ENCODE measurements at places on chromosomes 1 and 21.
A peak's percentile ranks its signal among the peaks of the same experiment; 100 is the strongest.

DNA sequence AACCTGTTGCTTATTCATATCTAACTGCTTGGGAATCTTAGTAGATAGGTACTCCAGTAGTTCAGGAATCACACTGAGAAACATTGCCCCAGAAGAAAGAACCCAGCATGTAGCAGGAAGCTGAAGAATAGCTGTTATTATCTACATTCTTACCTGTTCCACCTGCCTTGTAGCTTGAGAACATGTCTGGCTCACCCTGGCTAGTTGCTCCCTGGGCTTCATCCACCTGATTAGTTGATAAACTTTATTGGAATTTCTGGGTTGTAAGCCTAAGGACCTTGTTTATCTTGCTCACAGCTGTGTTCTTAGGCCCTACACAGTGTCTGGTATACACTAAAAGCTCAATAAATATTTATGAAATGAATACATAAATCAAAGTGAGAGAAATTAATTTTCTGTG is 106.3 kb upstream of the DMRTA2 start:
- DNase-seq, result no peak

DNA sequence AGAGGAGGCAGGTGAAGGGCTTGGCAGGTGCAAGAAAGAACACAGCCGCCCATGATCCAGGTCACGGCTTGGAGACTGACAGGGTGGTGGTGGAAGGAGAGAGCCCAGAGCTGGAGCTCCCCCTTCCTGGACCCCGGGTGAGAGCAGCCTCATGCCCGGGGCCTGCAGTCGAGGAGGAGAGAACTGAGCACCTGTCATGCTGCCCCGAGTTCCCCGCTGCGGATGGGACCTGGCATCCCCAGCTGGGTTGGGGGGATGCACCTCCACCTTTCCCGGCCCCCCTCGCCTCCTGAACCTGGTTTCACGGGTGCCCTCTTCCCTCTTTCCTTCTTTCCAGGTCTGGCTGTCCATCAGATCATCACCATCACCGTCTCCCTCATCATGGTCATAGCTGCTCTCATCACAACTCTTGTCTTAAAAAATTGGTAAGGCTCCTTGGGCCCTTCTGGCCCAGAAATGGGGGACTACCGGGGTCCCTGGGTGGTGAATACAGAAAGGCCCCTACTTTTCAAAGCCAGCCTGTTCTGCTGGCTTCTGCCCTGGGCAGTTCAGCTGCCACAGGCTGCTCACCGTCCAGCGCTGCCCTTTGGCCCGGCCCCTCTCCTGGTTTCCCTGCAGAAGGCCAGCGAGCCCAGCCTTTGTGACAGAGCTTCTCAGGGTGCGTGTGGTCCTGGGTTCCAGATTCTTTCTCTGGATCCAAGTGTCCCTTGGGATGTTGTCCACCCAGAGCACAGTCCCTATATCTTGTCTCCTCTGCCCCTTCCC is 115.3 kb downstream of the AJAP1 start:
- DNase-seq, result no peak

DNA sequence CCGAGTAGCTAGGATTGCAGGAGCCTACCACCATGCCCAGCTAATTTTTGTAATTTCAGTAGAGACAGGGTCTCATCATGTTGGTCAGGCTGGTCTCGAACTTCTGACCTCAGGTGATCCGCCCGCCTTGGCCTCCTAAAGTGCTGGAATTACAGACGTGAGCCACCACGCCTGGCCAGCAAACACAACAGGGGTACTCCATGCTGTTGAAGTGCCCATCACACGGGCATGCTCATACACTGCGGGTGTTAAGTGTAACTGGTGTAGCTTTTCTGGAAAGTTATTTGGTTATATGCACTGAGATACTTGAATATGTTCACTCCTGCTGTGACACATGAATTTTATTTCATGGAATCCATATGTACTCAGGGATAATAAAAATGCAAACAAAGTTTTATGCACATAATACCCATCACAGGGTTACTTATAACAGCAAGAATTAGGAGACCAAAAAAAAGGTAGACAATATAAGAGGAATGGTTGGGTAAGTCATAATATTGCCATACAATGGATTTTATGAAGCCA is 9.2 kb downstream of the SRSF4 start:
- DNase-seq, result no peak

DNA sequence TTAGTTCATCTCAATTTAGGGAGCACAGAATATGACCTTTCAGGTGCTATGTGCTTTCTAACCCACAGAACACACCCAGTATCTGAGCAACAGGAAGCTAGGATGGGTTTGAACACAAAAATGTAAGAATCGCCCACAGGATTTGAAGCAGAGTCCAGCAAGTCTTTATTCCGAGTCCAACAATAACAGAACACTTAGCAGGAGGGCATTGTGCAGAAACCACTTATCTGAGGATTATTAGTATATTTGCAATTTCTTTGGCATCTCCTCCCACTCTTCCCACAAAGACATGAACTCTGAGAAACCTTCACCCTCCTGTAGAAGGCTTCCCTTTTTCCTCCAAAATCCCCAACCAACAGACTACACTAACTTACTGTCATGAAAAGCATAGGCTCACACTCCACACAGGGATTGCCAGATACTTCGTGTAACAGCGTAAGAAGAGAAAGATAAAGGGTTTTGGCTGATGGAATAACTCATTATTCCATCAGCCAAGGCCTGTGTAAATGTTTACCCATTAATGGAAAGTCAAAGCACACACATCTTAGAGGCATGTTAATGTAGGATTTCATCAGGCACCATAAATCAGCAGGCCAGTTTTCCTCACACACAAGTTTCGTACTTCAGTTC is 16.1 kb downstream of the SIPA1L2 start:
- peak; percentile 19 for DNase-seq

DNA sequence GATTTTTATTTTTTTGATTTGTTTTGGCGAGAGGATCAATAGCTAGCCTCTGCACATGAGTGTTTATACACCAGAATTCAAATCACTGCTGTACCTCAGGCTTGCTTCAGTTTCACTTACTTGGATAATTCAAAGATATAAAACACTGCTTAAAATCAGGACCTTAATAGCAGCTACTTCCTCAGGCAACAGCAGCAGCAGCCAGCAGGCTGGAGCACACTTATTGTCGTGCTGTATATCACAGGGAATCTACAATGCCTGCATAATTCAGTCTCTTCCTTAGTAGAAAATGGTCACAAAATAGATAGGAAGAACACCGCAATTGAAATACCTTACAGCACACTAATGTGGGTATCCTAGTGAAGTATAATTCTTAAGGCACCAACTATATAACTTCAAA is 497.3 kb downstream of the NEGR1 start:
- no peak for DNase-seq

DNA sequence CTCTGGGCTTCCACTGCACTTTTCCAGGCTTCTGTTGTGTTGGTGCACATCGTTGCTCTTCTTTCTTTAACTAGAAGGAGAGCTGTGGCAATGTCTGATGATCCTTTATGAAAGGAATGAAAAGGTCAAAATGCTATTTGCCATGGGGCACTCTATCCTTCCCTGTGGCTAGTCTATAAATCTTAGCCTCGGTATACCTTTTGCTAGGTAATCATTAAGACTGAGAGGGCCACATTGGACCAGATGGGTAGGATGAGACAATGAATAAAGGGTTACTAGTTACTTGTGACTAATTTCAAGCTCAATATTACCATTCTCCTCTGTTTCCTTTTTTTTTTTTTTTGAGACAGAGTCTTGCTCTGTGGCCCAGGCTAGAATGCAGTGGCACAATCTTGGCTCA is 89.4 kb upstream of the C1orf87 start:
- no peak for DNase-seq

DNA sequence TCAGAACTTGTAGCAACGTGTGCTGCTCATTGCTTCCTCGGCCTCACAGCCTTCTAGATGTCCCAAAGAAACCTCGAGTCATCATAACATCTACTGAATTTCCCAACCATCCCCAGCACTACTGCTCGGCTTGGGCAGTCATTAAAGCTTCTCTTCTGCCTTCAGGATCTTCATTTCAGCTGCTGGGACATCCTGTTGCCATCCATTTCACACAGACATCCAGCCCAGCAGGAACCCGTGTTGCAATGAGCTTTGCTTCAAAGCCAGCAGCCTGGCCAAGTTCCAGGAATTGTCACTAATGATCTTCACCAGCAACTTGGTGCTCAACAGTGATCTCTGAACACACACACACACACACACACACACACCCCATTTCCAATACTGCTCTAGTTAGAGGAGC is 18.5 kb downstream of the WLS start:
- DNase-seq, result no peak

DNA sequence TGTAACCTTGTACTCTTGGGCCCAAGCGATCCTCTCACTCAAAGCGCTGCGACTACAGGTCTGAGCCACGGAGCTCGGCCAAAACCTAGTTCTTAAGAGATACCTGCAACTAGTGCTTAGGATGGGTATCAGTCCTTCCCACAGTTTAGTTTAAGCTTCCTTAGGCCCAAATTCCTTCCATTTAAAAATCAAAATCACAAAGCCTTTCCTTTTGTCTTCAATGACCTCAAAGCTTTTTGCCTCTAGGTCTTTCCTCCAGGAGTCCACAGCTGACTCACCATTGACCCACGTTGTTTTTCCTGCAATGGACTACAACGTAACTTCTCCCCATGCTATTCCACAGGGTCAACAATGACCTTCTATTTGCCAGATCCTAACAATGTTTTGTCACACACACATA is 64.0 kb downstream of the APP start:
- no peak for DNase-seq

GRCh38 chr1:2906085-2906484 is 104.6 kb upstream of the TTC34 start:
- no peak for DNase-seq

DNA sequence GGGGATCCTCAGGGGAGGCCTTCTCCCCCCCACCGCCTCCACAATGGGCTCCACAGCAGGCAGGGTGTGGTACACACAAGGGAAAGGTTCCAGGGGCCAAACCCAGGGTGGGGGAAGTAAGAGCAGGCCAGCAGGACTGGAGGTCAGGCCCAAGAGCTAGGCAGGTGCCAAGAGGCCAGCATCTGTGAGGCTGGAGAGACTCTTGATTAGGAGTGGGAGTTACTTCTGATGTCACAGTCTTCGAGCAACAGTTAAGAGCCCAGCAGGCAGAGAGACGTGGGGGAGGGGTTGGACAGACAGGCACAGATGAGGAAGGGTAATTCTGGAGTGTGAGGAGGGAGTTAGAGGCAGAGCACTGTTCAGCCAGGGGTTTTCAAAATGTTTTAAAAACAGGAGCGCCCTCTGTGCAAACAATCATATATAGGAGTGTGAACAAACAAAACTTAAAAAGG is 55.8 kb downstream of the SLC9A1 start:
- peak; percentile 59 for DNase-seq

- no peak for DNase-seq
Observed at GRCh38 chr1:51000651-51001050, 30.6 kb downstream of the CDKN2C start.

DNA sequence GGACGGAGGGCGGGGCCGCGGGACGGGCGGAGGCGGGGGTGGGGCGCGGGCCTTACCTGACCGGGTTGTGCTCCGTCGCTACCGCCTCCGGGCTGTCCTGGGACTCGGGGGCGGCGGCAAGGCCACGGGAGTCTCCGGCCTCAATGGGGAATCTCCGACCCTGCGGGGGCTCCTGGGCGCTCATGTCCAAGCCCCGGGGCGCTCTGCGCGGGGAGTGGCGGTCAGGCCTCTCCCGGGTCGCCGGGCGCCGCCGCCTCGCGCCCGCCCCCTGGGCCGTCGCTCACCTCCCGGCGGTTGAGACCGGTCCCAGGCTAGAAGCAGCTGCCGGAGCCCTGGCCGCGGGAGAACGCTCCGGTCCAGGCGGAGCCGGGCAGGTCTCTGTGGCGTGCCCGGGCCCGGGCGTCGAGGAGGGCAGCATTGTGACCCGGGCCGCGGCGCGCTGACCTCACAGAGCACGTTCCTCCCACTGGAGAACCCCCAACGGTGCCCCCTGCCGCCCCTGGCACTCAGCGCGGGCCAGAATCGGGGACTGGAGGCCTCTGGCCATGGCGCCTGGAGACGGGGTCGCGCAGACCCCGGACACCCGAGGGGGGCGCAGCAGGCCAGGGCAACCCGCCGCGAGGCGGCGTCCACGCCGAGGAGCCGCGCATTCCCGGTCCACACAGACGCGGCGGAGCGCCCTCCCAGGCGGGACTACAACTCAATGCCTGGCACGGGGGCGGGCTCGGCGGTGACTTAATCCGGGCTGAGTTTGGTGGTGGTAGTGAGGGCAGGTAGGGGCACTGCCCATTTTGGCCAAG is 411 bp downstream of the FAM229A start:
- peak; percentile 82 for DNase-seq

GRCh38 chr1:180636138-180636537 is 4.3 kb downstream of the XPR1 start:
- no peak for DNase-seq

- no peak for DNase-seq
Observed at GRCh38 chr1:193342811-193343210, 156.4 kb upstream of the B3GALT2 start.

GRCh38 chr1:22552021-22552420 is 11.3 kb upstream of the EPHA8 start:
- no peak for DNase-seq

- no peak for DNase-seq
Observed at GRCh38 chr1:173332026-173332425, 124.9 kb upstream of the TNFSF4 start.

GRCh38 chr1:48677306-48678287 is 99.1 kb downstream of the BEND5 start:
- DNase-seq, result peak; percentile 53

DNA sequence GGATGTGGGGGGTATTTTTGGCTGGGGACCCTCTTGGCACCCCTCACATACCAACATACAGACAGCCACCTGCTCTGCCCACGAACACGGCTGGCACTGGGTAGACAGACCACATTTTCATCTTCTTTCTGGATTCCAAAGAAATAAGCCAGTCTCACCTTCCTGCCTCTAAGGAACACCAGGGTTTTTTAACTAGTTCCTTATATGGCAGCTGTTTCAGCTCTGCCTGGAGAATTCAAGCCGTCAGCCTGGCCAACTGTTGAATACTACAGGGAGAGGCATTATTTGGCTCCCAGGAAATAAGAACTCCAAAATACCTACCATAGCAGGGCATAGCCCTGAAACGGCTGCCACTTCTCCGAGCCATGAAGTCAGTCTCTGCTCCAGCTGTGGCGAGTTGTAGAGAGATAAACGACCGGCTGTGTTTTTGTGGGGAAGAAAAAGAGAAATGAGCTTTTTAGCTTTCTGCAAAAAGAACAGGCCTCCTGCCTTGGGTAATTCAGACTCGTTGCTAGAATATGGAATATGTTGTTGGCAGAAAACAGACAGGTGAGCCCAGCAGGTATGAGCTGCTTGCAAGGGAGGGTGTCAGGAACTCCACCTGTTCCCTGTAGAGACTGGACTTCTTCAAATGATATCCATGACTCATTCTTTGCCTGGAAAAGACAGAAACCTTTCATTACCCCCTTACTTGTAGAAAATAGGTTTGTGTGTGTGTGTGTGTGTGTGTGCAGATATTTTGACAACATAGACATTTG is 51.8 kb downstream of the MT1HL1 start:
- no peak for DNase-seq

DNA sequence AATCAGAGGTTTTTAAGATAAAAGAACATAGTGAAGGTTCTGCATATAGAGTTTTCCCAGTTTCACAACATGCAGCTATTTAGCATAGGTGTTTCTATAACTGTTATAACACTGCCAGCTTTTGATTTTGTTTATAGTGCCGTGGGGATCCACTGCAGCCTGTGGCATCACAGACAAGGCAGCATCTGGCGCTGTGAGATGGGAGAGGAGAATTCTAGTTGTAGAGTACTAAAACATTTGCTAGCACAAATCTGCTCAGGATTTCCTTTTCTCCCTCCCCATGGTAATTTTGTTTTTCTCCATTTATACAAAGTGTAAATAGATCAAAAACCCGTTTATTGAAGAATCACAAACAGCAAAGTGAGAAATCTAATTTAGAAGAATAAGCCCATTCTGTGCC is 482.8 kb upstream of the NCAM2 start:
- no peak for DNase-seq
